ENCODE measurements at places on chromosomes 1 and 21. TPM values are rescaled to one million over a fixed set of nuclear protein-coding genes. Genes with fewer than 3 reads are reported as not detected.

S100A1 gene
- not detected for polyA plus RNA-seq

FAM72D gene
- not detected for polyA plus RNA-seq

BACE2 gene
- 1.1 TPM for polyA plus RNA-seq

C1orf198 gene
- 3.1 TPM for polyA plus RNA-seq

OR2AK2 gene
- not detected for polyA plus RNA-seq

CFAP74 gene
- not detected for polyA plus RNA-seq

OR2T2 gene
- polyA plus RNA-seq, result not detected

Data from CD4-positive, CD25-positive, alpha-beta regulatory T cell (primary cell).